ENCODE measurements at places on chromosomes 6 and 20.

- DNase-seq: no peak
These were observed 14.0 kb downstream of the FOXC1 start for GRCh38 chr6:1623769-1624057.

GRCh38 chr6:132404736-132405135, 3.5 kb upstream of the MOXD1 start:
- no peak for DNase-seq

- no peak for DNase-seq
These were observed 384.9 kb downstream of the MAFB start for GRCh38 chr20:40304119-40304613.

GRCh38 chr6:12336121-12336971, 46.2 kb downstream of the EDN1 start:
- DNase-seq: no peak

GRCh38 chr6:120627612-120628011, 706.7 kb downstream of the TBC1D32 start:
- no peak for DNase-seq

- no peak for DNase-seq
These were observed 136.1 kb downstream of the PDSS2 start for GRCh38 chr6:107323133-107323785.

DNA sequence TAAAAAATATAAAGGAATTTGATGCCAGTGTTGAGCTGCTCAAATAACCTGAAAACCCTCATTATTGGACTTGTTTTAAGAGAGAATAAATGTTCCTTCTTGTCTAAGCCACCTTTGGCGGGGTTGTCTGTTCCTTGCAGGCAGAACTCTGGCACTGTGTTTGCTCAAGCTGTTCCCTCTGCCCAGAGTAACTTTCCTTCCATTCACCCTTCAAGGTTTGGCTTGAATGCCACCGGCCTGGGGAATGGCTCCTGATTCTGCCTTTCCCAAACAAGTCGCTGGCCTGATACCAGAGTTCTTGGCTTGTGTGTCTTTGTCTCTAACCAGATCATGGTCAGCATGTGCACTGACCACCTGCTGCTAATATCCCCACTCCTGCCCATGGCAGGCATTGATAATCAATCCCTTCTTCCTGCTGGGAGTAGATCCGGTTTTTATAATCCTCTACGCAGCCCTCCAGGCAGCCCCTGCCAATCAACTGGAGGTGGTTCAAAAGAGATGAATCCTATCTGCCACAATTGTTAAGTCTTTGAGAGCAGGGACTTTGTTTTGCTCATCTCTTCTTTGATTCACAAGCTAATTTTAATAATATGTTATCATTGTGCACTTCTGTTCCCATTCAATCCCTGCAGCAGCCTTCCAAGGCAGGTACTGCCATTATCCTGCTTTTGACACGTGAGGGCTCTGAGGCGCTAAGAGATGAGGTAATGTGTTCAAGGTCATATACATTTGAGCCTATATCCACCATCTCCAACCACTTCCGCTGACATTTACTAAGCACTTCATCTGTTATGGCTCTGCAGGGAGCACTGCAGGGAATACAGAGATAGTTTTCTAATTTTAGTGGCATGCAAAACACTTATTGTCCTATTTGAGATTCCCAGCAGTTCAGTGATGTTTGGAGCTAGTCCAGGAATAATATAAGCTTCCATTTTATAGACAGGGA, 3.1 kb upstream of the CCM2L start:
- no peak for DNase-seq

DNA sequence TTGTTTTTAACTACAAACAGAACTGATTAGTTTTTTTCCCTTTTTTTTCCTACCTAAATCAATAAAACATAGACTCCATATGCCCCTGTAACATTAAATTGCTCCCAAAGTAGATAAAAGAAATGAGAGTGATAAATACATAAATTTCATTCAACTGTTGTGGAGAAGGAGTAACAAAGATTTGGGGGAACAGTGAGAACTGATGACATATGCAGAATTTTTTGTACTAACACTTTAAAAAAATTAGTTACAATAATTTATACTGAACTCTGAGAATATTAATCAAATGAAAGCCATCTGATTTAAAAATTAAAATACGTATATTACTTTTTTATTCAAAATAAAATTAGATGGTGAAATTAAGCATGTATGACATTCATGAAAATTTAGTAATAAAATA, 195.7 kb downstream of the COL19A1 start:
- no peak for DNase-seq

- no peak for DNase-seq
These were observed 5.4 kb downstream of the DPPA5 start for GRCh38 chr6:73348550-73349204.

GRCh38 chr6:40710626-40711330, 123.6 kb upstream of the LRFN2 start:
- peak; percentile 91 for DNase-seq

DNA sequence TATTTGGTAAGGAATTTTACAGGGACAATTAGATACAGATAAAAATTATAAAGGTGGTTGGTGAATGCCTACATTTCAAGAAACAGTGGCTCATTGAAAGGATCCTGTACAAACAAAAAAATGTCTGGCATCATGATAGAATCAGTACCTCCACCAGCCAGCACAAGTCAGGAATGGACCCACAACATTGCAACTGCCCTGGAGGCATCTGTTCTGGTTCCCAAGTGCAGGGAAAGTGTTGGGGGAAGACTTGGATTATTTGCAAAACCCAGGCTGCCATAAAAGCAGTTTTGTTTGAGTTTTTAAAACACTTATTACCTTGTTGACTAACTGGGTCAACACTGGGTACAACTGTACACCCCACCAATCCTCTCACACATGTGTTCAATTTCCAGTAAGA, 24.3 kb downstream of the ARHGAP40 start:
- DNase-seq: no peak

DNA sequence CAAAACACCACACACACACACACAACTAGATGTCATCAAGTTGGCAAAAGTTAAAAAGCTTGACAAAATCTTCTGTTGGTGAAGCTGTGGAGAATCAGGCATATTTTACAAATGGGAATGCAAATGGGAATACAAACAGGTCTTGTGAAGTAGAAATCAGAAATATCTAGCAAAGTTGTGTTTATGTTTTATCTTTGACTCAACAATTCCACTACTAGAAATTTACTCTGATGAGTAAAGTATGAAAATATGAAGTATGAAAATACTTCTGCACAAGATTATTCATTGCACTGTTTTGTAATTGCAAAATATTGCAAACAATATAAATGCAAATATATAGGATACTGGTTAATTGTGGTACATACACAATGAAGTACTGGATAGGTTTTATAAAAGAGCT, 1166.0 kb upstream of the GJE1 start:
- no peak for DNase-seq

DNA sequence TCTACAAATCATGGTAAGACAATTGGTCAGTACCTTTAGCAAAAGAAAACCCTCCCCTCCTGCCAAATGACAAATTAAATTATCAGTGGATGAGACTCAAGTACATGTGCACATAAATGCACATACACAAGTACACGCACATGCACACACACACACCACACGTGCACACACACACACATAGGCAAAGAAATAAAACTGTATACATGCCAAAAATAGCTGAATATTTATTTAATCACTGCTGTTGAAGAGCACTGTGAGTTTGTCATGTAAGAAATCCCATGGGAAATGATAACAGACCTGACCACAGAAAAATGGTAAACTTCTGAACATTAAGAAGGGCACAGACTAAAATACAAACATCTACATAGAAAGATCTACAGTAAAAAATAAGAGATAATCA, 46.6 kb upstream of the TNFAIP3 start:
- DNase-seq: no peak

DNA sequence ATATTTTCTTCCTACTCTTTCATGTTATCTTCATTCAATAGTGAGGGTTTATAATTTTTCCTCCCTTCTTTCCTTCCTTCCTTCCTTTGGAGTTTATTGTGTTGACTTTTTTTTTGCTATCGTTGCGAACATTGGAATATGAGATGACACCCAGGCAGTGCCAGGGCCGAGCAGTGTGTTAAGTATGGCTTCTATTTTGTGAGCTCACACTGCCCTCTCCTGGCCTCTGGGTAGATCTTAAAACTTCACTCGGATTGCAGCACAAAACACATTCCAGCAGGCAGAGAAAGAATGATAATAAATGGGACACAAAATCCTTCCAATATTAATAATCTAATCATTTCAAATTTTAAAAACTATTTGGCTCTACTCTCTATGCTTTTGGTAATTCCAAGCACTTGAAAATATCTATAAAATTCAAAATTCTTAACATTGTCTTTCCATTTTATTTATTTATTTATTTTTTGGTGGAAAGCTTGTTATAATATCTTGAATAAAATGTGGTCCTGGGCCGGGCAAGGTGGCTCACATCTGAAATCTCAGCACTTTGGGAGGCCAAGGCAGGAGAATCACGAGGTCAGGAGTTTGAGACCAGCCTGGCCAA, 147.4 kb upstream of the OLIG3 start:
- peak; percentile 78 for DNase-seq

GRCh38 chr6:121614115-121614514, 178.7 kb downstream of the GJA1 start:
- no peak for DNase-seq

- peak; percentile 36 for DNase-seq
These were observed 99.6 kb downstream of the PREX1 start for GRCh38 chr20:48728042-48728825.

DNA sequence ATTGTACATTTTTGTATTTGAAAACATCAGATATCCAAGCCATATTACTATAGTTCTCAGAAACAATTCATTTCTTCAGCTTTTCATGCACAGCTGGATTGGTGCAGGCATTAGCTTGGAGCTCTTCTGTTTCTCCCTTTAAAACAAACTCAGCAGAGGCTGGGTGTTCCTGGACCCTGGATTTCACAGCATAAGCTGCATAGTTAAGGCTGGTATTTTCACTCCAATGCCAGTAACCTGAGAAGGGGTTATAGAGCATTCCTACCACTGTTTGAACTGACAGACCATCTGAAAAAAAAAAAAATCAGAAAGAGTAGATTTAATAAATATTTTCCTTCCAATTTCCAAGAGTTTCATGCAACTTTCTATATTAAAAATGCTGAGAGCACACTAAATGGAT, 20.1 kb upstream of the FAXC start:
- no peak for DNase-seq

DNA sequence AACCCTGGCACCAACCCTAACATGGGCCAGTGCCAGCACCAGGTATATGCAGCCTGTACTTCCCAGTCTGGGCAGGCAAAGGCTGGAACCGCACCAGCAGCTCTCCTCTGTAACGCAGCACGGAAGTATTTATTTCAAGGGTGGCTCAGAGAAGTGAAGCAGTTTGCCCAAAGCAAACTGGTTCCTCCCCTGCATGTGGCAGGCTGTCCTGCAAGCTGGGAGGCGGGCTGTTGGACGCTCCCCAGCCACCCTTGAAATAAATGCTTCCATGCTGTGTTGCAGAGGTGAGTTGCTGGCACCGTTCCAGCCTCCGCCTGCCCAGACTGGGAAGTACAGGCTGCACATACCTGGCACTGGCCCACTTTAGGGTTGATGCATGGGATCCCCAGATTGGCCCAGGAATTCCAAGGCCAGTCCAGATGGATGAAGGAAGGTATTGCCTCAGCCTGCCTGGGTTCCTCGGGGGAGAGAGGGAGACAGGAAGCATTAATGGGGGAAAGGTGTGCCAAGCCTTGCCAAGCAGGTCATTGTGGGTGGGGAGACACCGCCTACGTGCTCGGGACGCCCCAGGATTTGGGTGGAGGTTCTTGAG, 49.8 kb downstream of the PPARD start:
- no peak for DNase-seq

- no peak for DNase-seq
These were observed 12.4 kb downstream of the B4GALT5 start for GRCh38 chr20:49701241-49701790.

DNA sequence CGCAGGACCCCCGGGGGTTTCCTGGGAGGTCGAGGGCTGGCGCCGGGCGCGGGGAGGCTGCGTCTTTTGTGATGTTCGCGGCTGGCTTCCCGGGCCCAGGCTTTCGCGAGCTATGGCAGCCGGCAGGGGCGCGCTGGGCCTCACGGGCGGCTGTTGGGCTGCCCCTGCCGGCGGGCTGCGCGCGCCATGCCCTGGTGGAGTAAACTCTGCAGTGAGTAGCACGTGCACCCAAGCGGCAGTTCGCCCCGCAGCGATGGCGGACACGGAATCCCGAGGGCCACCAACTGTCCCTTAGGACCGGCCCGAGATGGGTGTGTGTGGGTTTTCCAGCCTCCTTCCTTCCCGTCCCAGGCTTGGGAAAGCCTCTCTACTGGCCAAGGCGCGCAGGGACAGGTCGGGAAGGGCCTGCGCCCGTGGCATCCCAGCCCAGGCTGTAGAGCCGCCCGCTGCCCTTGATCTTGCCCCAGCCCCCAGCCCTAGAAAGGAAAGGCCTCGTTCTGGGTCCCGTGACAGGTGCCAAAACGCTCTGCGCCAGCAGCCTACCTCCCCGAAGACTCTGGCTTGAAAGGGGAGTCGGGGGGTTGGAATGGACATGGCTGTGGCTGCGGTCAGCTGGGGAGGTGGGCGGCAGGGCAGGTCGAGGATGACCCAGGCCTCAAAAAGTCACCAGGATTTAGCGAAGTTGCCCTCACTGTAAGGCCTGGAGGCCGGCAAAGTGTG, 49.7 kb downstream of the ZBTB2 start:
- DNase-seq: no peak

DNA sequence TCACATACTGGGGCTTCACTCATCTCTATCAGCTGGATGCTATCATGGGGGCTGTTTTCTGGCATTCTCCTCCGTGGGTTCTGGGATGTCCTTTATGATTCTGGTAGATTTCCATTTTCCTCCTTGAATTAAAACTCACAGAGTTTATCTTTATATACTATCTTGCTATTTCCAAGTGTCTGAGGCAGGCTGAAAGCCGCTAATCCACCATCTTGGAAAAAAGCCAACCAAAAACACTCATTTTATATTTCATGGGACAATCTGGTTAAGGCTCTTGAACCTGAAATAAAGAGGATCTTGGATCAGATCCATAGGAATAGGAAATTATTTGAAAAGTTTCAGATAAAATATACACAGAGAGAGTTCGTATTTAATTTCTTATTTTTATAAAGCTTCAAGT, 86.0 kb downstream of the AFG1L start:
- no peak for DNase-seq

DNA sequence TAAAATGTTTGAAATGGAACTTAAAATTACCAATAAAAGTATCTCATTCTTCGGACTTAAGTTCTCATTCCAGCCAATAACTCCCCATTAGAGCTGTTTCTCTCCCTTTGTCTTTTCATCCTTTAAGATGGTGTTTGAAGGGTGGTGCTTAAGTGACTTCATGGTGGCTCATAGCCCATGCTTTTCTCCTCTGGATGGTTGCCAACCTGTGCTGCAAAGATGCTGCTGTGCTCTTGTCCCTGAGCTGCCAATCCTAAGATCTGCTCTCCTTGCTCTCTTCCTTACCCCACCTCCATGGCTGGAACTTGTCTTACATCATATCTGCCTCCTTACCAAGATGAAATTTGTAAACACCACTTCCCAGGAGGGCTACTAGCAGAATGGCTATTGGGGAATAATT, 31.6 kb upstream of the PNRC1 start:
- DNase-seq: peak; percentile 28
